ENCODE measurements at places on chromosomes 13 and 19. TPM values are rescaled to one million over a fixed set of nuclear protein-coding genes. Genes with fewer than 3 reads are reported as not detected.

Gene ADGRE2
- 0.38 TPM for total RNA-seq

DNA sequence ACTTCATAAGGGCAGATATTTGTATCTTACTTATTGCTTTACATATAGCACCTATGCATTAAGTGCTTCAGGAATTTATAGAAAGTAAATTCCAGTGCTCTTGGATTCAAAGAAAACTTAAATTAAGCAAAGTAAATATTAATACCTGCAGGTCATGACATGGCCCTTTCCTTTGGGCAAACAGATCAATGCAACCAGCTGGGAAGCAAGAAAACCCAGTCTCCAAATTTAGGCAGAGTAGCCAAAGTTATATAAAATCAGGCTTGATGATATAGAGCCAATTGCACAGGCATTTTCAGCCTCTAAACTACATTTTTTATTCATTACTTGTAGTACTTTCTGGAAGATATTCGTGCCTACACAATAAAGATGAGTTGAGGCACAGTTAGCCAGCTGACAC is 16.9 kb downstream of the TGDS start:
- DNase-seq: no peak

GRCh38 chr13:112152846-112153245 is 85.9 kb downstream of the SOX1 start:
- no peak for DNase-seq

DNA sequence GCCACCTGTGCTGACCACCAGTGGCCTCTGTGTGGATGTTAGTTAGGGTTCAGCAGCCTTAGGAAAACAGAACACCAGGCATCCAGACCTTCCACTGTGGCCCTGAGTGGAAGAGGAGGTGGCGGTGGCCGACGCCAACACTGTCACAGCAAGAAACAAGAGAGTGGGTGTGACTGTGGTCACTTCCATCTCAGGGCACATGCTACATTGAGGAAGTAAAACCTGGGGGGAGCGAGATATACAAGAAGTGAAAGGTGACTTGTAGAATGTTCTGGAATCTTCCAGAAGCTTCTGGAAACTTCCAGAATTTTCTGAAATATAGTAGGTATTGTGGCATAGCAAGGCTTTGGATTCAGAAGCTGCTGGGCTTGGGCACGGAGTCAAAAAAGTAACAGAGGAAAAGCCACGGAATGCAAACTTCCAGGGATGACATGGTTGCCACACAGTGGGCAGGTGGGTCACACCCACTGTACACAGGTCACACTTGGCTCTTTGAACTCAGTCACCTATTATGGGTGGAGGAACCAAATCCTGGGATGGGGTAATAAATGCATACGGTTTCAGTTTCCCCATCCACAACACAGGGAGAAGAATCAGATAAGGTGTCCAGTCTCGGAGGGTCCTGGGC is 24.3 kb downstream of the GNG7 start:
- no peak for DNase-seq

DNA sequence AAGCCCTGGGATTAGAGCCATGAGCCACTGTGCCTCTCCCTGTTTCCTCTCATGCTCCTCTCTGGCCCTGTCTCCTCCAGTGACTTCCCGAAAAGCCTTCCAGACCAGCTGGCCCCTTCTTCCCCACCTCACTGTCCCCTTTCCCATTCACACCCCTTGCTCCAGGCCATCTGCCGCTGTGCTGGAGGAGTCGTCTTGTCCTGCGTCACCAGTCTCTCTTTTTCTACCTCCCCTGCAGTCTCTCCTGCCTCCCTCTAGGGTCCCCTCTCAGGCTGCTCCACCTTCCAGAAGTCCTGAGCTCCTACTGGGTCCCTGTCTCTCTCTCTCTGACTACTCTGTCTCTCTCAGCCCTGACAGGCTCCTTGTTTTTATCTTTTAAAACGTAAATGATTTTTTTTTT is 5.3 kb upstream of the FFAR1 start:
- DNase-seq: no peak

GRCh38 chr13:32316028-32316339 is 676 bp downstream of the BRCA2 start:
- DNase-seq: no peak

DNA sequence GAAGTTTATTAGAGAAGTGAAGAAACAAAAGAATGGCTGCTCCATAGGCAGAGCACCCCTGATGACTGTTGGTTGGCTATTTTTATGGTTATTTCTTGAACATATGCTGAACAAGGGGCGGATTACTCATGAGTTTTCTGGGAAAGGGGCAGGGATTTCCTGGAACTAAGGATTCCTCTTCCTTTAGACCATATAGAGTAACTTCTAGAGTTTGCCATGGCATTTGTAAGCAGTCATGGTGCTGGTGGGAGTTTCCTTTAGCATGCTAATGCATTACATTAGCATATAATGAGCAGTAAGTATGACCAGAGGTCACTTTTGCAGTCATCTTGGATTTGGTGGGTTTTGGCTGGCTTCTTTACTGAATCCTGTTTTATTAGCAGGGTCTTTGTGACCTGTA is 38.7 kb upstream of the PCDH8 start:
- DNase-seq: no peak
